ENCODE measurements at places on chromosomes 1 and 21.

DNA sequence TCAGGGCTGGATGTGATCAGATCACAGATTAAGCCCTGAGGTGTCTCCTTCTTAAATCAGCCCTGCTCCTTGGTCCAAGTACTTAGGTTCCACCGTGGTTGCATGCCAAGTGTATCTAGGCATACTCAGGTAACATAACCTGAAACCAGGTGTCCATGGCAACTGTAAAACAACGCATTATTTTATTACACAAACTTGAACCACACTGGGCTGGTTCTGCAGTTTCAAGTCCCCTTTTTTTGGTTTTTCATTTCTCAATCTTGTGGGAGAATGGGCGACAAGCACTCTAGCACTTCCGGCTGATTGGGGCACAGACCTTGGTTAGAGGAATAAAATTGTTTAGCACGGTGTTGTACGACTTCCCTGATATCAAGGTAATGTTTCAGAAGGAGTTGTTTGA lies 65.2 kb downstream of the GBP6 start:
- no peak for DNase-seq

GRCh38 chr21:32173121-32173724 lies 105.6 kb downstream of the MIS18A start:
- DNase-seq = no peak

GRCh38 chr1:223344491-223344890 lies 19.5 kb downstream of the SUSD4 start:
- DNase-seq = no peak

DNA sequence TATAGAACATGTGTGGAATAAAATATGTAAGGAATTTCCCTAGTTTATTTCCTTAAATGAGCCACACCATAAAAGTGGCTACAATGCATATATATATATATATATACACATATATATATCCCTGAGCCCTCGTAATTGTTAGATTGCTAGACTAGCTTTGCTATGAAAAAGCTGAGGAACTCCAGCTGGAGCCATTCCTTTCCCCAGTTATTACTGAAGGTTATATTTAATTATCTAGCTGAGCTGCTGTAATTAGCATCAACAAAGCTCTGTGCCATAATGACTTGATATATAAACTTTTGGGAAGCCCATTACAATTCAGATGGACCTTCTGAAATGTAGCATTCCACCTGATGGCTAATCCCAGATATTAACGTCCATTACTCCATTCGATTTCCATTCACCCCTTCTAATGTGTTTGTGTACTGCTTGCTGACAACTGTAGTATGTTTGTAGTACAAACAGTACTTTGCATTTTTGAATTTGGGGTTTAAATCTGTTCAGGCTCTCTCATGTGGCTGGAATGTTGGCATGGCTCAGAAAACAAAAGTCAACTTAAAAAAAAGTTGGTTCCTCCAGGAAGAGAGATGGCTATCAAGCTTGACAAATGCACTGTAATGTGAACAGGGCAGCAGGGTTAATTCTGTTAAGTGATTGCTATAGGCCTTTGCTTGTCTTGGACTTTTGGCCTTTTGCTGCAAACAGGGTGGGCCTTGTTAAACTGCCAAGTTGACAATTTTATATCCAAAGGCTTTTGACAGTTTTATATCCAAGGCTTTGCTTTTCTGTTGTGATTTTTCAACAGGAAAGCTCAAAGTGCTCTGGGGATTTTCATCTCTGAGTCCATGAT lies 170.0 kb downstream of the LTN1 start:
- DNase-seq = no peak

DNA sequence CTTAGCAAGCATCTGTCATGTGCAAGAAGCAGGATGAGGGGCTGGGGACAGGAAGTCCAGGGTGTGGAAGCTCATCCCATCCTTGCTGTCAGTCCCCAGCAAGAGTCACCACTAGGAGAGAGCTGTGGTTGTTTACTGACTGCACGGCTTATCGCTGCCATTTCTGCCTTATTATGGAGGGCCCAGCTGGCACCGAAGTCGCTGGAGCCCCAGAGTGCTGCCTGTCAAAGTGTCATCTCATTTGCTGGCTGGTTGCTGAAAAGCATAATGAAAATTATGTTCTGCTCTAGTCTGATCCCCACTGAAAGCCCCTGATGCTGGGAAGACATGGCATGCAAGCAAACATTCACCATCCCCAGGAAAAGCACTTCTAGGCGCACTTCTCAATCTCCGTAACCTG lies 642.7 kb downstream of the NPHP4 start:
- DNase-seq = no peak

- no peak for DNase-seq
Measured at GRCh38 chr21:34360488-34361241, 3.1 kb upstream of the KCNE2 start.

GRCh38 chr21:44456915-44457736 lies 1.8 kb downstream of the LRRC3 start:
- no peak for DNase-seq

DNA sequence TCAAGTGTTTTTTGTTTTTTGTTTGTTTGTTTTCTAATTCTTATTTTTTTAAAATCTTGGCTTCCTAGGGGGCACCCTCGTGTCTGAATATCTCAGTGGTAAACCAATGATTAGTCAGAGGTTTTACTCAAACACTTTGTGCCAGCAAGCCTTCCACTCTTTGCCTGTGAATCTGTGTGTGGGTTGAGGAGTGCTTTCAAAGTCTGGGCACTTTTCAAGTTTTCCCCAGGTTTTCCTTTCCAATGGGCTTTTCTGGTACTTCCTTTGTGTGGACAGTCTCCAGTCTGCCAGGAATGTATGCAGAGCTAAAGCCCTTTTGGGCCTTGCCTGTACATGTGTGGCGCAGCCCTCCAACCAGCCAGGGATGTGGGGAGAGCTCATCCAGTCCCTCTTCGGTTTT lies 9.7 kb upstream of the PPIE start:
- no peak for DNase-seq
